ENCODE measurements at places on chromosomes 2 and 18.

- no peak for DNase-seq
Measured at GRCh38 chr2:9163306-9164111, 43.1 kb upstream of the ASAP2 start.

DNA sequence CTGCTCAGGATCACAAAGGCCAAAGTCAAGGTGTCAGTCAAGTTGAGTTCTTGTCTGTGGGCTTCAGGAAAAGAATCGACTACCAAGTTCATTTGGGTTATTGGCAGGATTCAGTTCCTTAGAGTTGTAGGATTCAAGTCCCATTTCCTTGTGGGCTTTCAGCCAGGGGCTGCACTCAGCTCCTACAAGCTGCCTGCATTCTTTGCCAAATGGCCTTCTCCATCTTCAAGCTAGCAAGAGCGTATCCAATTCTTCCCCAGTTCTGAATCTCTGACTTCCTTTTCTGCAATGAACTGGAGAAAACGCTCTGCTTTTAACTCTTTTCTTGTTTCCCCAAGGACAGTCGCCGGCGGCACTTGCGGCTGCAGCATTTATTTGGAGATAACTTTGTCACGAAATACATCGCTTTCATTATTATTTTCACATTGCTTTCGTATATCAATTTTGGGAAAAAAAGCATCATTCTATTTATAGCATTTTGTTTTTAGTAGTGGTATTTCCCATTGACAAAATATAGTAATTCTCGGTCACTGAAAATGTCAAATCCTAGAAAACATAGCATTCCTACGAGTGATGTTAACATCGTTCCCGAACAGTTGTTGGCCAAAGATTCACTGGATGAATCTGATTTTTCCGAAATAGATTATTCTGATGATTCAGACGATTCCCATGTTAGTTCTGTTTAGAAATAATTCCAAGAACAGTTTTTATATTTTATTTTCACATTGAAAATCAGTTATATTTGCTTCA, 59.6 kb upstream of the SERPINE2 start:
- DNase-seq, result no peak

GRCh38 chr2:182318466-182319220, 108.2 kb downstream of the PDE1A start:
- DNase-seq, result no peak

DNA sequence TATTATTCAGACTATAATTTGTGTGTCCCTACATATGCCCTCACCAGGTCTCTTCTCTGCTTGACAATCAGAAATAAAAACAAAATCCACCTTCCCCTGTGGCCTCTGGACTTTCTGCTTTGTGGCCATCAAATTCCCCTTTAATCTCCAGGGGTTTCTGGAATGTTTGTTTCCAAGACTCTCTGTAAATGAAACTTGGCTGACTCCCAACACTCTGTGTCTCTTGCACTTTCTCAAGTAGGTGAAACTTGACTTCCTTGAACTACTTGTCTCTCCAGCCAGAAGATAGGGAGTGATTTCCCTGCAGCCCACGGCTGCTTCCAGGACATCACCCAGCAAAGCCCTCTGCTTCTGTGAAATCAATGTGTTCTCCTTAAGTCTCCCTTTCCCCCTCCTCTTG, 54.1 kb upstream of the AQP4 start:
- no peak for DNase-seq

DNA sequence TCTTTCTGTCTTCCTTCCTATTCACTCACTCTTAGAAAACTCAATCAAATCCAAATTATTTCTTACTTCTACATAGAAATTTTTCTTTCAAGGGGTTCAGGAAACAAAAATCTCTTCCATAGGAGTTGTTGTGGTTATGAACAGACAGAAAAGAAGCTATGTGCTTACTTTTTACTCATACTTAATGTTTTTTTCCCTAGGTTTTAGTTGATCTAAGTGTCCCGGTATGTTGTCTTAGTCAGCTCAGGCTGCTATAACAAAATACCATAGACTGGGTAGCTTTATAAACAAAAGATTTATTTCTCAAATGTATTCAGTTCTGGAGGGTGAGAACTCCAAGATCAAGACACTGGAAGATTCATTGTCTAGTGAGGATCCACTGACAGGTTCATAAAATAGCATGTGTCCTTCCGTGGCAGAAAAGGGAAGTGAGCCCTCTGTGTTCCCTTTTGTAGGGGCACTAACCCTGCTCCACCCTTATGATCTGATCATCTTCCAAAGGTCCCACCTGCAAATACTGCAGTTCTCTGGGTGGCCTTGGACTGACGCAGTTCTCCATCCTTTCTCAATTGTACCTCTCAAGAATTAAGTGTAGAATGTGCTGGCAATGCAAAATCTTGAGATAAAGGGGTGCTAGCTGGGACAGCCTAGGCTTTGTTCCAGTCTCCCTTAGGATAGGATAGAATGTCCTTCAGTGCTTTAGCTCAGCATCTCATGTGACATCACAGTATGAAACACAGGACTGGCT, 14.4 kb upstream of the VRK2 start:
- no peak for DNase-seq

DNA sequence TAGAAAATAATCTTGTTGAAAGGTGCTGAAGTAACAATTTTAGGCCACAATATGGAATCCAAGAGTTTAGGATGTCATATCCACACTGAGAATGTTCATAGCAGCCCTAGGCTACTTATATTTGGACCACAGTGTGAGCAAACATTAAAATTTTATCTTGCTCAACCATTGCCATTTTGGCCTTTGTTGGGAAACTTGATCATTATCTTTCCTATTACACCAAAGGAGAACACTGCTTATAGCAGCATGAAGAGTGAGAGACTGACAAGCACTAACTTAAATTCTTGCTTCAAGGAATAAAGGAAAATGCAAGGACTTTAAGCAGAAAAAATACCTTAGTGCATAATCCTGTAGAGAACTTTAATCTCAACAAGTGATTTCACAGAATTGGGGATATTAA, 86.3 kb upstream of the LRRTM4 start:
- DNase-seq, result no peak

DNA sequence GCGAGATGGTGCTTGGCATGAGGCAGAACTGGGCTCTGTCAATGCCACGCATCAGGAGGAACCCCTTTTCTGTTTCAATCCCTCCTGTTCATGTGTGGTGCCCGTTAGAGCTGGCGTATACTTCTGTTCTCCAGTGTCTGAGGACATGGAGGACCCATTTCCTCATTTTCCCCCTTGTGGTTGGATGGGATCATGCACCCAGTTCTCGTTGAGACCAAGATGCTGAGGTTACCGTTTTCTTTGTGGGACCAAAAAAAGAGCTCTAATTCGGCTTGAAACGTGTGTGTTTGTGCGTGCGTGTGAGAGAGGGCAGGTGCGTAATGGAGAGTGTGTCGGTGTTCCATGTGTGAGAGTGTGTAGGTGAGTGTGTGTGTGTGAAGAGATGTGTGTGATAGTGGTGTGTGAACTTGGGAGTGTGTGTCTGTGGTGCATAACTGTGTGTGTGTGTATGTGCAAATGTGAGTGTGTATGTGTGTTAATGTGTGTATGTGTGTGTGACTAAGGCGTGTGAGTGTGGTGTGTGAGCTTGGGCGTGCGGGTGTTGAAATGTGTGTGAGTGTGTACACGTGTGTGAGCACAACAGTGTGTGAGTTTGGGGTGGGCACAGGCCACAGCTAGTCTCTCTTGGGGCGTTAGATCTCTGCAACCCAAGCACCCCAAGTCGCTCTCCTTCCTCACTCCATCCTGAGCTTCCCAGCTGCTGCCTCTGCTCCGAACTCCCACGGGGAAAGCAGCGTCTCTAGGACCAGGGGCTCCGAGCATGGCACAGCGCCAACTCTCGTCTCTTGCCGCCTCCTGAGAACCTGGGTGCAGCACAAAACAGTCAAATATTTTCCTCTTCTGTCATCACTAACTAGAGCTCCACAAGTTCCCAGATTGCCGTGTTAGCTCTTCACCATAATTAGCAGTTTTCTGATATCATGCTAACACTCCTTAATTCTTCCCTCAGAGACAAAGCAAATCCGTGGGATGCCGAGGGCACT, 75.8 kb downstream of the LONRF2 start:
- no peak for DNase-seq

DNA sequence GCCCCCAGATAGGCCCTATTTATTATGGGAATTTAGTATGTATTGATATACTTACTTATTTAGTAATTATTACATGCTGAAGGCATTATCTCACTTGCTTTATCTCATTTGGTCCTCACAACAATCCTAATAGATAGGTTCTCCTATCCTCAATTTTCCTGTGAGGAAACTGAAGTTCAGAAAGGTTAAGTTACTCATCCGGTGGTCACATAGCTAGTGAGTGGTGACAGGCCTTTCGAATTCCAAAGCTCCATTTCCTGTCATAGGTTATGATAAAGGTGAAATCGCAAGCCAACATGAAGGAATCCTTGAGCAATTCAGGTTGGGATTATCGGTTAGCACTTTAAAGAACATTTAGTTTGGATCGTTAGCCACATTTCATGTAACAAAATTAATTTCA, 33.3 kb downstream of the NAB1 start:
- DNase-seq, result no peak

DNA sequence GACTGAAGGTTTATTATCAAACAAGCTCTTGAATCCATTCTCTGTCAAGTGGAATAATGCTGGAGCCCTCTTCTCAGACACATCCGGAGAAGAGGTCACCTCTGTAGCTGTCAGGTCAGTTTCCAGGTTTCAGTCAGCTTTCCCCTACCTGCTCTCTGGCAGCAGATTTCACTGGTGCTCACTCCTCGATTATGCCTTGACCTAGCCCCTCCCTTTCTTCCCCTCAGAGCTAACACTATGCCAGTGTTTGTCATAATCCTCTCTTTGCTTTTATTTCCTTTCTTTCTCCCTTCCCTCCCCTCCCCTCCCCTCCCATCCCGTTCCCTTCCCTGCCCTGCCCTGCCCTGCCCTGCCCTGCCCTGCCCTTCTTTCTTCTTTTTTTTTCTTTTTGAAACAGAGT, 22.5 kb upstream of the PLEKHM3 start:
- DNase-seq, result no peak

DNA sequence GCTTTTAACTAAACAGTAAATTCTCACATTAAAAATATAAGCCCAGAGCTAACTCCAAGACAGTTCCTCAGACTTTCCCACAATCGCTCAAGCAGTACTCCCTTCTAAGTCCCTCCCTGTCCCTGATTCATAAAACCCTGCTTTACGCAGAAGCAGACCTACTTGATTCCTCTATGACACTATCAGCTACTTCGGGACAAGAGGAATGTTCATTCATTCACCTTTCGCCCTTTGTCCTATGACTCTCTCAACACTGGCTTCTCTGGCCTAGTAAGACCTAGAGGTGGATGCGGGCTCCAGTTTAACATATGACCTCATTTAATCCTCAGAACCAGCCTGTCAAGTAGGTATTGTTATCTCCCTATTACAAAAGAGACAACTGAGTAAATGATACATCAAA, 10.2 kb downstream of the LPIN2 start:
- DNase-seq, result no peak

DNA sequence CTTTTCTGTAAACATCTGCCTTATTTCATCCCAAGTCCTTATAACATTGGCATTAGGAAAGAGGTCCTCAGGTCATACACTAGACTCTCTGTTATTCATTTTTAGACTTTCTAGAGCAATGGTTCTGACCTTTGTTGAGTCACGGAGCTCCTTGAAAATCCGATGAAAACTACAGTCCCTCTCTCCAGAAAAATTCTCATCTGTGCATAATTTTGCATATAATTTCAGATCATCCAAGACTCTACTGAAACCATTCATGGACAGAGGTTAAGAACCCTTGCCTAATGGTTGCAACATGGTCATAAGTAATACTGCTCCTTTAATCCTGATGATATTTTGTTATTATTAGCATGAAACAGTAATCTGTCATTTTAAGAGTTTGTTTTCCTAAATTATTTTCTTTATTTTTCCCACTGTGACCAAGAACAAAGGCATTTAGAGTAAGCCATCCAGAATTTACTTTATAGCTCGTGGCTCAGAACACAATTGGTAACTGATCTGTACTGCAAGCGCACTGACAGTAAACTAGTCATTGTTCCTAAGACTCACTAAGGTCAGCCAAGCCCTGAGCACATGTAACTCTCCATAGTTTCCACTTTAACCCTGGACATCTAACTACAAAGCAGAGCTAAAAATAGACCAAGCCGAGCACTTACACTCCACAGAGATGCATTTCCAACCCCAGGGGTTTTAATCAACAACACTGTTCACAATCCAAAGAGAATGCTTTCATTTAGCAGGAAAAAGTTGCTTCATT, 8.4 kb downstream of the MYOM1 start:
- DNase-seq, result no peak

DNA sequence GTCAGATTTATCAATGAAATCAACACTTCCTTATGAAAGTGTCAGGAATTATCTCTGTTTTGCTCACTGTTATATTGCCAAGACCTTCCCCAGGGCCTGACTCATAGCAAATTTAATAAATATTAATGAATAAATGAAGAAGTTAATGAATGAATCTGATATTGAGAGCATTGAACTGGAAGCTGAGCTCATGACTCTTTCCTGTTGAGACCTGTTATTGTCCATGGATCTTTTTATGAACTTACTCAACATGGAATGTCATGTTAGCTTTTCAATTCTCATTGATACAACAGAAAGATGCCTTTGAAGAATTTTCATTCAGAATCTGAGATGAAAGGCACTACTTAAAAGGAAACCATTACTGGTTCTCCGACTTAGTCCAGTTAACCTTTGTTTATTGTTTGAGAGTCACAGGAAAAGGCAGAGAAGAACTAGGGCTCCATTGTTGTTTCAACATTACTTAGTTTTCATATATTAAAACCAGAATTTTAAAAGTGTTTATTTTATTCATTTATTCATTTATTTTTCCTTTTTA, 90.4 kb upstream of the UNC80 start:
- DNase-seq, result no peak

GRCh38 chr18:34848156-34848555, 138.1 kb downstream of the DTNA start:
- no peak for DNase-seq

DNA sequence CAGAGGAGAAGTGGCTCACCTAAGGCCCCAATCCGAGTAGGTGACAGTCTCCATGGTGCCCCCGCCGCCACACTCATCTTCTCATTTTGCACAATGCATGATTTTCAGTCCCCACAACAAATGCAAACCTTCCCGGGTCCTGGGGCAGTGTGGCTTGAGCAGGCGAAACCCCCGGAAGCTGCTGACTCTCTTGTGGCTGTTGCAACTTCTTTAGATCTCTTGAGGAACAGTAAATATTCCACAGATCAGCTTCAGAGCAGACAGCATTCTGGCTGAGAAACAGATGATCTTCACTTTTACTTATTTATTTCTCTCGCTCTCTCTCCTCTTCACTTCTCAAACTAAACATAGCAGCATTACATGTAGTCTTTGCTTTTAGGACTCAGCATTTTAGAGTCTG, 51.9 kb downstream of the ASAP2 start:
- no peak for DNase-seq

DNA sequence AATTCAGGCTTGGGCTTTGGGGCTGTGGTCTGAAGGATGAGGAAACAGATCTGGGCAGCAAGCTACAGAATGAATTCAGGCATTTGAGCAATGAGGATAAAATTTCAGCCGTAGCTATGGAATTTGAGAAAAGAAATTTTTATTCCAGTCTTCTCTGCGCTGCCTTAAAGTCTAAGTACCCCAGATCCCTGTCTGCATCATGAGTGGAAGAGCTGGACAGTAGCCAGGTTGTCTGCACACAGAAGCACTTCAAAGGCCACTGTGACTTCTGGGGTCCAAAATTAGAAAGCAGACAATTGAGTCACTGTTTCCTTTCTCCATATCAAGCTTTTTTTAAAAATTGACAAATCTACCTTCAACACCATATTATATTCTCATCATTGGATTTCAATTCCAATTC, 787.6 kb upstream of the GCFC2 start:
- no peak for DNase-seq
